CD4-positive, alpha-beta T cell treated with Interleukin-1 beta for 1 hour (primary cell): ENCODE measurements at places on chromosomes 3 and 15.

GRCh38 chr15:29670998-29671981 is 151.0 kb downstream of the TJP1 start:
- no peak for DNase-seq

DNA sequence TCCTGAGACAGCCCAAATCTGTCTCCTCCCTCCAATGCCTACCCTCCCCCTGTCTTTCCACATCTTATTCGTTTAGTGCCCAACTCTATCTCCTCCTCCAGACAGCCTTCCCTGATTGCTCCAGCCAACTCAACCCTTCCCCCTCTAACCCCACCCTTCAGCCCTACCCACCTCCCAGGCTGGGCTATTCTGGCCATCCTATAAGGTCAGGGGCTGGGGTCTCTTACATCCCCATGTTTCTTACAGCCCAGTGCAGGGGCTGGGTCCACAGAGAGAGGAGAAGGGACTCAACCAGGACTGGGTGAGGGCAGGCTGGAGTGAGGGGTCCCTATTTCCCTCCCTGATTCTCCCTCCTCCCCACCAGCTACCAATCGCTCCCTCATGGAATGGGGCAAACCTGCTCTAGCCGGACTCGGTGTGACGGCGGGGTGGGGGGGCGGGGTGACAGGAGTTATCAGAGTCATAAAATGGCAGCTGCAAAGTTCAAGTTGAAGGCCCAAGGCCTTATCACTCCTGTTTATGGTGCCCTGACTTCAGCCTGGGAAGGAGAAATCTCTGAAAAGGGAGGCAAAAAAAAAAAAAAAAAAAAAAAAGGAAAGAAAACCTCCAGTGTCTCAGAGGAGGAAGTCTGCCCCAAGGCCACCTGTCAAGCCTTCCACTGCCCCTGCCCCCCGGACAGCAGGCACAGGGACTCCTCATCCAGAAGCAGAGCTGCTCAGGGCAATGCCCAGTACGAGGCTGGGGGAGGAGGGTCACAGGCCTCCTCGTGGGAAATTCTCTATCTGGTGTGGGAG is 2.1 kb downstream of the VIPR1 start:
- no peak for DNase-seq

DNA sequence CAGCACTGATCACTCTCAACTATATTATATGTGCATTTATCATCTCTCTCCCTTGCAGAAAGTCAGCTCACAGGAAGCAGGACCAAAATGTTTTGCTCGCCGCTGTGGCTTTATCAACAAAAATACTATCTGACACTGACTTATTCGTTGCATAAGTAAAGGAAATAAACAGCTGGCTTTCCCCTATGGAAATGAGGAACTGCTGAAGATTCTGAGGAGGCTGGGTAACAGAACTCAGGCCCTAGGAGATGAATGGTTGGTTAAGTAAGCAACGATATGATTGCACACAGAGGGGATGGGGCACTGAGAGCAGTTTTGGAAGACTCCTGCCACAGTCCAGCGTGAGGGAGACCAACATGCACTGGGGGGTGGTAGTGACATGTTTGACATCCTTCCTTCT is 181.1 kb downstream of the STT3B start:
- no peak for DNase-seq

DNA sequence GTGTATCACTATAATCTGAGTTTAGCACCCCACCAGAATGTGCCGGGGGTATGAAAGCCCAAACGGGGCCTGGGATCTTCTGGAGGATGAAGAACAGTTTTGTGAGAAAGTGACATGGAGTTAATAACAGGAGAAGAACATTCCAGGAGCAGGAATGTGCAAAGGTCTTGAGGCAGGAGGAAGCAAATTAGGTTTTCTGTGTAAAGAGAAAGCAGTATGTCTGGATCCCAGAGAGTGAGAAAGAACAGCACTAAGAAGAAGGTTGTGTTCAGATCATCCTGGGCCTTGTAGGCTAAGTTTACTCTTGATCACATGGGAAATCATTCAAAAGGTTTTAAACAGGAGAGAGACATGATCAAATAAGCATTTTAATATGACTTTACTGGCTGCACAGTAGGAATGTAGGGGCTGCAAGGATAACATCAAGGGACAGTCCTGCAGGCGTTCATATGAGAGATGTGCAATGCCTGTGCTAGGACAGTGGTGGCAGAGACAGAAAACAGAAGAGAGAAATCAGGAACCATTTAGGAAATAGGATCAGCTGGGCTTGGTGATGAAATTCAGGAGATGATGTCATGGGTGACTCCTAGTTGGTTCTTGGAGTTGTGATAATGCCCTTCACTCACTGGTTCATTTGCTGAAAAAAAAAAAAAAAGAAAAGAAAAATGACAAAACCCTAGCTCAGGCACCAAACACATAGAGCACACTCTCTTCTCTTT is 113.5 kb downstream of the TNIK start:
- no peak for DNase-seq

- DNase-seq = no peak
These were observed 12.9 kb downstream of the UBAP1L start for GRCh38 chr15:65101891-65102708.

- DNase-seq = no peak
These were observed 13.7 kb upstream of the SERPINI2 start for GRCh38 chr3:167487556-167487955.

GRCh38 chr3:169122416-169122815 is 541.1 kb downstream of the MECOM start:
- no peak for DNase-seq

- no peak for DNase-seq
These were observed 9.5 kb downstream of the CMTM7 start for GRCh38 chr3:32401126-32401525.

- no peak for DNase-seq
These were observed 160.6 kb upstream of the RAP2B start for GRCh38 chr3:153001210-153002078.

GRCh38 chr3:8550611-8551010 is 49.0 kb downstream of the LMCD1 start:
- no peak for DNase-seq

DNA sequence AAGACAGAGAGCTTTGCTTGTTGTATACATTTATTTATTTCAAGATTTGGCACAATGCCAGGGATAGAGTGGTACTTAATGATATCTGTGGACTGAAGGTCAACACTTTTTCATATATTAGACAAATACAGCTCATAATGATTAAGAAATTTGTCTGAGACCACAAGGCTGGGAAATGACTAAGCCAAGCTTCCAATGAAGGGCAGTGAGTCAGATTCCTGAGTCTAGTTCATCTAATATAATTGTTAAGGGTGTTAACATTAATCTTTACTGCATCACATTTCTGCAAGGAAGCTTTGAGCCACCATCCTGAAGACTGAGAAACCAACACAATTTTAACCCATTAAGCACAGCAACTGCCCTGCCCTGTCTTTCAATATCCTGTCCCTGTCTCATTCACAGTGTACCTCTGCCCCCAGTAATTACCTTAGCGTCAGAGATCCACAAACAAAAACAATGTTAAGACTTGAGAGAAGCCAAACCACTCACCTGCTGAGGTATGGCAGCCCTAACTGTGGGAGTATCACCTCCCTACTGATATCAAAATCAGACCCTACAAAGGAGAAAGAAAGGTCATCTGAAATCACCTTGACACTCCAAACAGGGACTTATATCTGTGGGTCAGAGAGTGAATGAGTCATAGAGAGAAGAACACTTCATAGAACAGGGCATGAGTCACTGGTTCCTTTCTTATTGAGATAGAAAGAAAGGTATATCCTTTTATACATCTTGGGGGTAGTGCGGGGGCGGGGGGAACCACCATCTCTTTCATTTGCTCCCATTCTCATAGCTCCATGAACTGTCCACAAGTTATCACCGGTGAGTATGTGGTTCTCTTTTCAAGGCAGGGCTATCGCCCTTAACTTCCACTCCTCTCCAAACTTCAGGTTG is 74.7 kb downstream of the MAGI1 start:
- no peak for DNase-seq
